Heart right ventricle (tissue), 16 donors: ENCODE measurements at places on chromosomes 7 and 10.

- no peak for DNase-seq
Observed at GRCh38 chr7:5599543-5600200, 176.0 kb upstream of the TNRC18 start.

DNA sequence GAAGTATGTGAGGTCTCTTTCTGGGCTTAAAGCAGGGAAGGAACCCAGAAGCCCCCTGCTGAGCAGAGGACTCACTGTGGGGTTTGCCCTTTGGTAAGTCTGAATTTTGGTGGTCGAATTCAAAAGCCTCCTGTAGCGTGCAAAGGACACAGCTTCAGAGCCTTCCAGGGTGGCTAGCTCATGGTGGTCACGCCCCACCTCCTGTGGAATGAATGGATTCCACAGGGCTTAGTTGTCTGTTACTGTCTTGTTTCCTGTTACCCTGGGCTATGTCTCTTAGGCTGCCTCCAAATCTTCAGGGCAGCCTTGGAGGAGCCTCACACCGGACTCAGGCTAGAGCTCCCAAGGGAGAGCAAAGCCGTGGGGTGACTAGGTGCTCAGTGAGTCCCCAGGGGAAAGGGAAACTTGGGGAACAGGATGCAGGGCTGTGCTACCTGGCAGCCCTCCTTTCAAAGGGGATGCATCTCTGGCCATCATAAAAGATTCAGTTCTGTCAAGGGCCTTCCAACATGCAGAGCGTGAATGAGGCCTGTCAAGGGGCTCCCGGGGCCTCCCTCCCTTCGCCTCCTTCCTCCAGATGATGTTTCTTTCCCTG, 211.7 kb downstream of the CCSER2 start:
- no peak for DNase-seq

DNA sequence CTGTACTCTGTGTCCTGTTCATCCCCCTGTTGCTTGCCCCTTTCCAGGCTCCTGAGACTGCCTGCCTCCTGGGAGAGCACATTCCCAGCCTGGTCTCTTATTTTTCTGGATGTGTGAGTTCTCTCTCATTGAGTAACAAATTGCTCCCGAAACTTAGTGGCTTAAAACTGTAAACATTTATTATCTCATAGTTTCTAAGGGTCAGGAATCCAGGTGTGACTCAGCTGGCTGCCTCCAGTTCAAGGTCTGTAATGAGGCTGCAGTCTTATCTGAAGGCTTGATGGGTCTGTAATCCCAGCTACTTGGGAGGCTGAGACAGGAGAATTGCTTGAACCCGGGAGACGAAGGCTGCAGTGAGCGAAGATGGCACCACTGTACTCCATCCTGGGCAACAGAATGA, 53.6 kb upstream of the PRR15 start:
- DNase-seq: no peak

GRCh38 chr10:111833251-111833650, 350.3 kb downstream of the GPAM start:
- DNase-seq: no peak

GRCh38 chr10:105358911-105359310, 717.8 kb downstream of the SORCS3 start:
- no peak for DNase-seq

DNA sequence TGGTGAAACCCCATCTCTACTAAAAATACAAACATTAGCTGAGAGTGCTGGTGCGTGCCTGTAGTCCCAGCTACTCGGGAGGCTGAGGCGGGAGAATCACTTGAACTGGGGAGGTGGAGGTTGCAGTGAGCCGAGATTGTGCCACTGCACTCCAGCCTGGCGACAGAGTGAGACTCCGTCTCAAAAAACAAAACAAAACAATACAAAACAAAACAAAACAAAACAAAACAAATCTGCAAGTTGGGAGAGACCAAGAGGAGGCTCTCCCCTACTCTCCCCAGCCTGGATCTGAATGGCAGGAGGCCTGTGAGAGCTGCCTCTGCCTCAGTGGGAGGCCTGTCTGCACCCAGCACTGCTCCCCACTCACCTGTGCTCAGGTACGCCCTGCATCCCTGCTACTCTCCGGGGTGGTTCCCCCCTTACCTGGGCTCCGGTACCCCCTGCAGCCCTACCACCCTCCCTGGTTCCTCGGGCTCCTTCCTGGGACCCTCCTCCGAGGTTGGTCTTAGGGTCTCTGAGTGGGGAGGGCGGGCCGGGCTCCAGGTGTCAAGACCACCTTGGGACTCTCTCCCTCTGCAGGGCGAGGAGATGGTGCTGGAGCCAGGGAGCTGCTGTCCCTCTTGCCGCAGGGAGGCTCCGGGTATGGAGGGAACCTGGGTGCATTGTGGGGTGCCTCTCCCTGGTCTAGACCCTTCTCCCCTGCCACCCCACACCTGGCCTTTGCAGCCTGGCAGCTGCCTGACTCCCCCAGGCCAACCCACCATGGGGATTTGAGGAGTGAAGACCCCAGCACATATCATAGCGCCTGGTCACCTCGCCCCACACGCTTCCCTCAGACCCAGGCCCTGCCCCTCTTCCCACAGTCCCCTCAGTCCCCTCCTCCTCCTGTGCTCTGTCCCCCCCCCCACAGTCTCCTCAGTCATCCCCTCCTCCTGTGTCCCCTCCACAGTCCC, 9.5 kb upstream of the ZNF862 start:
- no peak for DNase-seq

GRCh38 chr10:19795684-19796083, 20.5 kb upstream of the PLXDC2 start:
- no peak for DNase-seq

DNA sequence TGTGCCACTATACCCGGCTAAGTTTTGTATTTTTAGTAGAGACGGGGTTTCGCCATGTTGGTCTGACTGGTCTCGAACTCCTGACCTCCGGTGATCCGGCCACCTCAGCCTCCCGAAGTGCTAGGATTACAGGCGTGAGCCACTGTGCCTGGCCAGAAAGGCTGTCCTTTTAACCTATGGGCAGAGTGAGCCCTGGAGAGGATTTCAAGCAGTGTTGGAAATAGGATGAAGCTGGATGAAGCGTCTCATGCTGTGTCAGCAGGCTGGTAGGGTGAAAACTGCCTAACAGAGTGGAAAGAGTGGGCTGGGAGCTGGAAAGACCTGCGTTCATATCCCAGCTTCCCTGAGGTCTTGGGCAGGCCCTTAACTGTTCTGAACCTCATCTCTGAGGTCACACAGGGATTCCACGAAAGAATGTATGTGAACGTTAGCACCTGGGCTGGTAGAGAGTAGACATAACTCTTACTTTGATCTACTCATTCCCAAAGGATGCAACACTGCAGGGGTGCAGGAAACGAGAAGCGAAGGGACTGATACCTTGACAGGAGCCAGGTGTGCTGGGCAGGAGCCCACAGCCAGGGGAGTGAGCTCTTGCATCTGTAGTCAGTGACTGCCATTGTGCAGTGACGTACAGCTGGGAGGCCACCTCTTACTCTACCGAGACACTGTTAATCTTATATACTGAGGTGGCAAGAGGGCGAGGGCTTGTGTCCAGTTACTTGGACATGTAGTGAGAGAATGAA, 34.1 kb downstream of the WBP1L start:
- no peak for DNase-seq

GRCh38 chr7:31464601-31465000, 49.3 kb upstream of the ITPRID1 start:
- no peak for DNase-seq

GRCh38 chr10:22646388-22646853, 68.0 kb downstream of the PIP4K2A start:
- no peak for DNase-seq

- no peak for DNase-seq
Observed at GRCh38 chr7:105304040-105304895, 84.5 kb downstream of the SRPK2 start.

GRCh38 chr10:103244666-103245271, 918 bp upstream of the RPEL1 start:
- peak; percentile 76 for DNase-seq

DNA sequence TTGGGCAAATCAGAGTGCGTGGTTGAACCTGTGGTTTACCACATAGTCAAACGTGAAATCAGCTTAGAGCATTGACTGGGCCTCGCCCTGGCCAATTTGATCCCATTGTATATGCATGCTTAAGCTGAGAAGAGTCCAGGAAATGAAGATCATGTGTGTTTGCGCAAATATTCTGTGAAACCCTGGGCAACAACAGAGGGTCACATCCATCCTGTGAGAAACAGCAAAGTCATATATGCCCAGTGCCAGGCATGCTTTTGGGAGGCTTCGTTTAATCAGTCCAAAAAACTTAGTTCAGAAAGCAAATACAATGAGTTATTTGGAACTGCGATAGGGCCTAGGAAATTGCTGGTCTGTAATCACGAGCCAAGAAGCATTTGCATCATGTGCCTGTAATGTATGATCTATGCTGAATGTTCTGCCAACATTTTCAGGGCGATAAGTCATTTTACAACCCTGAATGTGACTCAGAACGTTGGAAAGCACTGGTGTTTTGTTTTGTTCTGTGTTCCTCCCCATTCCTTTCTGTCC, 412.1 kb upstream of the CELF2 start:
- no peak for DNase-seq

GRCh38 chr10:106740-107139, 28.5 kb upstream of the ZMYND11 start:
- DNase-seq: no peak

- DNase-seq: no peak
Observed at GRCh38 chr7:114658216-114658615, 243.6 kb downstream of the FOXP2 start.

DNA sequence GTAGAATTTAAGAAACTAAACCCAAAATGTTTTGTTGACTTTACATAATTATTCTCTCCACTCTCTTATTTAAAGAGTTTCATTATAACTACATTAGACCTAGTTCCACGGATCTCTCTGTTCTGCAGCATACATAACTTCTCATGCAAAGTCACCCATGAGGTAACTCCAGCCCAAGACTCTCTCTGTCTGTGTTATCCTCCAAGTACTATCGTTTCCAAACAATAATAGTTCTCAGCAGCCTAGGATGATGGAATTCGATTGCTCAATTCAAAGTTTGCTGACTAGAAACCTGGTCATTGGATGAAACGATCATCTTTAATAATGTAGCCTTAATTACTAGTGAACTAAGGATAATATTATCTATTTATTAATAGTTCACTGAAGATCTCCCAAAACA, 203.1 kb upstream of the PTN start:
- no peak for DNase-seq

- no peak for DNase-seq
Observed at GRCh38 chr10:122524811-122525210, 35.7 kb upstream of the DMBT1 start.

GRCh38 chr7:40845943-40846342, 711.1 kb downstream of the SUGCT start:
- no peak for DNase-seq

- peak; percentile 48 for DNase-seq
Observed at GRCh38 chr7:143345428-143345900, 17.0 kb downstream of the FAM131B start.

DNA sequence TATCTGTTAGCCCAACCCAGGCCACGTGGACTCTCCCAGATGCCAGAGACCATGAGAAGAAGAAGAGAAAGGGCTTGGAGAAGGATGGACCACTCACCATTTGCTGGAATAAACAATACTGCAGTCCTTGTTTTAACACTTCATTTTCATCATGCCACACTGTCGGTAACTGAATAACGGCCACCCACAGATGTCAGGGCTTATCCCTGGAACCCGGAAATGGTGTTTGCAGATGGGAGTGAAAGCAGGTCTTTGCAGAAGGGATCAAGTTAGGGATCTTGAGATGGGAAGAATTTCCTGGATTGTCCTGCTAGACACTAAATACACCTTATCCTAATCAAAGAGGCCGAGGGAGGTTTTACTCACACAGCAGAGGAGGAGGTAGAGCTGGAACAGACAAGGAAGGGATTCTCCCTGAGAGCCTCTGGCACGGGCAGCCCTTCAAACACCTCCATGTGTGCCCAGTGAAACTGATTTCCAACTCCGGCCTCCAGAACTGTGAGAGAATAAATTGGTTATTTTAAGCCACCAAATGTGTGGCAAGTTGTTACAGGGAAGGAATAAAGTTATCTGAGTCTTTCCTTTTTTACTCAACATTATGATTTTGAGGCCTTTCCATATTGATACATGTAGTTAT, 56.3 kb upstream of the SFMBT2 start:
- no peak for DNase-seq

DNA sequence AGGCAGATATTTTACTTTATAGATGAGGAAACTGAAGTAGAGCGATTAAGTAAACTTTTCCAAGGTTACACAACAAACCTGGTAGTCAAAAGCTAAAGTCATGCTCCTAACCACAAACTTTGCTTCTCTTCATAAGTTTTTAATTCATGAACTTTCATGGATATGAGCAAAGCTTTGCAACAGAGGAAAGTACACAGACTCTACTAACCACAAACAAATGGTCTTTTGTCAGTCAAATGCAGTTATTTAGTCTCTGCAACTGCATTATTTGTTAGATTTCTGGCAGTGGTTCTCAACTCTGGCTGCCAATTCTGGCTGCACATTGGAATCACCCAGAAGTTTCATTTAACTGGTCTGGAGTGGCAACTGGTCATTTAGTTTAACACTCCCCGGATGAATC, 140.6 kb upstream of the TMEM168 start:
- DNase-seq: no peak

DNA sequence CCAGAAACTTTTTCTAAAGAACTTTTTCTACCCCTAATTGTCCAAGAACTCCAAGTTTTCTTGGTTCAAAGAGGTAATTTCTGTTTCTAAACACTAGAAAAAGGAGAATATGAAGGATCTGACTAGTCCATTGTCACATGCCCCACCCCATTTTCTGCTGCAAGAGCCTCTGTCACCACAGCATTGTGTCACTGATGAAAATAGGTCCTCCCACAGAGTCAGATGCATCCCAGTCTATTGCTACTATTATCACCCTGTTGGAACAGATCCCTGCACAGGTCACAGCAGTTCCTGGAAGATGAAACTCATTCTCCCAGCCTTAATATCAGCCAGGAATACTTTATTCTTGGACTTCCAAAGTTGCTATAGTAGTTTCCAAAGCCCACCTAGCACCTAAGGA, 7.5 kb upstream of the CFTR start:
- peak; percentile 38 for DNase-seq

DNA sequence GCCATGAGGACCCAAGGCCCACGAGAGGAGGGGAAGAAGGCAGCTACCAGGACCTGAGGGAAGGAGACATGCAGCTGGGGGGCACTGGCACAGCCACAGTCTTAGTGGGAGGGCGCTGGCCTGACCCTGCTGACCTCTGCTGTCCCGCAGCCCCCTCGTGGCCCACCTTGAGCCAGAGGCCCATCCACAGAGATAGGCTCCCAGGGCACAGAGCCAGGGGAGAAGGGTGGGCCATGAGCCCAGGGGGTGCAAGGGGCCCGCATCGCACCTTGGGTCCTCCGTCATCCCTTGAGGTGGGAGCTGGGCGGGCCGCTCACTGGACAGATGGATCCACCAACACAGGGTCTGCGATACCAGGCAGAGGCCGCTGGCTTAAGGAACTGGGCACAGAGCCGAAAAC, 387.7 kb upstream of the PFKP start:
- no peak for DNase-seq

DNA sequence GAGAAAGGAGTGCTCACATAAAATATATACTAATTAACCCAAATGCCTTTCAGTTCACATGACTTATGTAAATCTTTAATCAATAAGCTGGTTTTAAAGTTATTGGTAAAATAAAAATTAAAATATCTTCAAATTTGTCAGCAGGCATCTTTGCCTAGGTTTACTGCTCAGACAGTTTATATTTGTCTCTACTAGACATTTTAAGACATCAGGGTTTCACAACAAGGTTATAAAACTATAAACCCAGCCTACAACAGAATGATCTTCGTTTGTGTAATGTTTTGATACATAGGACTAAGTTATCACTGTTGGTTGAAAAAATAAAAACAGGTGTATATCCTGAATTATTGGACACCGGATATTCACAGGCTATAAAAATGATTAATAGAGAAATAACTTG, 67.4 kb downstream of the TYW1B start:
- no peak for DNase-seq

GRCh38 chr7:23960361-23960760, 250.3 kb downstream of the STK31 start:
- no peak for DNase-seq
